ENCODE measurements at places on chromosomes 7 and 10.

DNA sequence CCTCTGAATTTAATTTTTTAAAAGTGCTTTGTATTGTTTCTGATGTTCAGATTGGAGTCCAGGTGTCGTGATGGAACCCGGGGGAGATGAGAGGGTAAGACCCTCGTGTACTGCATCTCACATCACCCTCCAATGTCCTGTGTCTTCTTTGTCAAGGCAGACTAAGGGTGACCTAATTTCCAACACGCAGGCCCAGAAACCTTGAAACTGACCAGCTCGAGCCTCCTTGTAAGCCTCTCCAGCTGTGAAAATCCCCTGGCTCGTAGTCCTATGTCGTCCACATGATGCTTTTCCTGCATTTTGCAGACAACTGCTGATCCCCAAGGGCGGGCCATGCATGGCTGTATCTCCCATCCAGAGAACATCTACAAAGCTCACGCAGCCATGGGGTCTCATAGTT, 220.2 kb downstream of the ARHGAP12 start:
- DNase-seq = no peak

DNA sequence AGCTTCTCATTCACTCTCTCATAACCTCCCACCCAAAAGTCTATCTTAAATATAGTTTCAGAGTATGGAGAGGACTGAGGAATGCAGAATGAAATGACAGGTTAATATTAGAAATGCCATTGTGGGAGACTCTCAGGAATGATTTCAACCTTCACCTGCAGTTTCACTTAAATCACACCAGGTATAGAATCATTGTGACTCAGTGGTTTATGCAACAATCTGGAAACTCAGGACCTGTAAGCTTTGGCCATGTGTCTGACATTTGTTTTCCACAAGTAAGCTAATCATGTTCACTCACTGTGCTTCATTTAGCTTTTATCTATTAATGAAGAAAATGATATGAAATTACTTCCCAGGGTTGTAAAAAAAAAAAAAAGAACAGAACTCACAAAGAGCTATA, 8.7 kb upstream of the PTPN12 start:
- DNase-seq = no peak

GRCh38 chr7:105776986-105777910, 99.2 kb downstream of the ATXN7L1 start:
- no peak for DNase-seq

GRCh38 chr10:43264965-43265798, 1.7 kb downstream of the RASGEF1A start:
- no peak for DNase-seq

GRCh38 chr7:104943502-104944343, 70.3 kb upstream of the KMT2E start:
- peak; percentile 90 for DNase-seq

- no peak for DNase-seq
Measured at GRCh38 chr7:142329062-142329790, 71.4 kb upstream of the PRSS58 start.

GRCh38 chr10:77285529-77286182, 352.0 kb downstream of the KCNMA1 start:
- DNase-seq = no peak

GRCh38 chr10:88794731-88795130, 7.8 kb upstream of the LIPM start:
- no peak for DNase-seq

GRCh38 chr10:126072622-126073021, 176.3 kb downstream of the FANK1 start:
- DNase-seq = no peak

DNA sequence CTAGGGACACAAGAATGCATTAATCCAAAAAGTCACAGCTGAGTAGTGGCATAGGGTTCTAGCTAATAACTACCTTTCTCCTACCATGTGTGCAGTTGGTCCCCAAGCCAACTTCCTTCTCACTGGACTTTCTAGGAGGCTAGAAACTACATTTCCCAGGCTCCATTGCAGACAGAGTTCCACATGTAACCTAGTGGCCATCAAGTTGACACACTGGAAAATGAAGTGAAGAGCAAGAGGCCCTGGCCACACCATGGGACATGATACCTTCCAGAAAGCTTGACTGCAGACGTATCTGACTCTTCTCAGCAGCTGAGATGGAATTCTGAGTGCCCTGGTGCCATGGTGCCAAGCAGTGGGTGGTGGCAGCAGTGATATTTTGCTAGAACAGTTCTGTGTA, 49.8 kb upstream of the TMEM273 start:
- DNase-seq = no peak

DNA sequence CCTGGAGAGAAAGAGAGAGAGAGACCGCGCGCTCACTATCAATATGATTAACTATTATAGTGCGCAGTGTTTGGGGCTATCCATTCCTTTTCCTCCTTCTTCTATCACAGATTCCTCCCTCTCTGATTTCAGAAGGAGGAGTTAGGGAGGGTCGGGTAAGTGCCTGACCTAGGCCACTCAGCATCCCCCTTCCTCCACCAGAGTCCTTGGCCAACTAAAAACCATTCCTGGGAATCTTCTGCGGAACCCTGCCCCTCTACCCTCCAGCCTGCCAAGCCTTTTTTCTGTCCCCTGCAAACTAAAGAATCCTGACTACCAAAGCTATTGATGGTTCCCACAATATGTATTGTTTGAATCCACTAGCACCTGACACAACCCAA, 256.2 kb upstream of the NFE2L3 start:
- no peak for DNase-seq

GRCh38 chr7:37439653-37440026, 9.0 kb downstream of the ELMO1 start:
- no peak for DNase-seq

DNA sequence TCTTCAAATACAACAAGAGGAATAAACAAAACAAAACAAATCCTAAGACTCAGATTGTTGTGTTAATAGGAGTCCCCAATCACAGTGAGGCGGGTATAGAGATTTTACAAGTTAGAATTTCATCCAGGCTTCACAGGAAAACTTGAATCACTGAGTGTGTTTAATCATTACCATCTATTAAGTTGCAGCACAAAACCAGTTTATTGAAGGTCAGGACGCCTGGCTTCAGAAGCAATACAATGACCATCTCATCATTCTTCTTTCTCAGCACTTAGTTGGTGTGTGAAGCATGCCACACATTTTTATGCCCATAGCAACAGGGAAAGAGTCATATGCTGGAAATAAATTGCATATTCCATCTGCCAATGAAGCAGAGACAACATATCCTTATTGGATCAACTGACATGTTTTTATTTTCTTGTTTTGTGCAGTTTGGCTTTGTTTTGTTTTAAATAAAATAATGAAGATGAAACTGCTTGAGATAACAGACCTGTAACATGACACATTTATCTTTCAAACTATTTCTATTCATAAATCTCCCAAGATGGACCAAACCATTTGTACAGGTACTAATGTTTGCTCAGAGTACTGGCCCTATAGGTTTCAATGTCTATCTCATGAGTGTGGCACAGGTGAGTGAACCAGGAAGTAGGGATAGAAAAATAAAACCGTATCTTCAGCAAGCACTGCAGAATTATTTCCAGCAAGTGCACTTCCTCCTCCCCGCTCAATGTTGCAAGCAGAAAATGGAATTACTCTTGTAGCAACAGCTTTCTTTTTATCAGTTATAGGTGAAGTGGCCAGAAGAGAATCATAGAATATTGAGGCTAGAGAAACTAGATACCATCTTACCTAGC, 40.4 kb downstream of the TAC1 start:
- no peak for DNase-seq

DNA sequence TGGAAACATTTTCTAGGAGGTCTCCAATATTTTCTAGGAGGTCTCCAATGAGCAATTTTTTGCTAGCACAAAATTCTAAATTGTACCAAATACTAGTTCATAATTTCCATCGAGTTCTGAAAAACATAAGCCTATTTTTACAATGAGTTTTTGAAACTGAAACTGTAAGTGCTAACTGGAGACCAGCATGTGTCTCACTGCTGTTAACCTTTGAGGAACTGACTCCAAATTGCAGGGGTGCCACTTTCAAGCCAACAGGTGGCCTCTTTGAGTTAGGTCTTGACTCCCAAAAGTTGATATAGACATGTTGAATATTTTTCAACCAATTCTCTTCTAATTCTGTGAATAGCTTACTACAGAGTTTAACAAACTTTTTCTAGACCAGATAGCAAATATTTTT, 58.8 kb downstream of the CAV1 start:
- no peak for DNase-seq

- DNase-seq = no peak
Measured at GRCh38 chr7:95139922-95140321, 184.4 kb downstream of the PON1 start.

- no peak for DNase-seq
Measured at GRCh38 chr10:98326621-98327027, 58.6 kb upstream of the LOXL4 start.

GRCh38 chr7:20417260-20417659, 86.6 kb downstream of the ITGB8 start:
- no peak for DNase-seq

- no peak for DNase-seq
Measured at GRCh38 chr7:74029089-74029785, 1.3 kb downstream of the ELN start.

- DNase-seq = no peak
Measured at GRCh38 chr7:28575241-28575643, 162.9 kb downstream of the CREB5 start.

DNA sequence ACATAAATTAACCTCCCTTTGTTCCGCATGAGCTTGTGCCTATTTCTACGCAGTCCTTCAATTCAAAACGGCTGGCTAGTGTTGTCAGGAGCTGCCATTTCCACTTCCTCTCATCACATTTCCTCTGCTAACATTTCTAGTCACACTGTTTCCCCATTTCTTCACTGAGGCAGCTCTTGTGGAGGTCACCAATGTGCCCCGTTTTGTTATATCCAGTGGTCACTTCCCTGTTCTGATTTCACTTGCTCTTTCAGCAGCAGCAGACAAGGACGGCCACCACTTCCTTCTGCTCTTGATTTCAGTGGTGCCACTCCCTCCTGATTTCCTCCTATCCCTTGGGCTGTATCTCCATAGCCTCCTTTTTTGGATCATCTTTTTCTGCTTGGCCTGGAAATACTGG, 64.8 kb upstream of the SEC61G start:
- no peak for DNase-seq

- DNase-seq = no peak
Measured at GRCh38 chr7:1255817-1256340, 23.2 kb downstream of the UNCX start.

DNA sequence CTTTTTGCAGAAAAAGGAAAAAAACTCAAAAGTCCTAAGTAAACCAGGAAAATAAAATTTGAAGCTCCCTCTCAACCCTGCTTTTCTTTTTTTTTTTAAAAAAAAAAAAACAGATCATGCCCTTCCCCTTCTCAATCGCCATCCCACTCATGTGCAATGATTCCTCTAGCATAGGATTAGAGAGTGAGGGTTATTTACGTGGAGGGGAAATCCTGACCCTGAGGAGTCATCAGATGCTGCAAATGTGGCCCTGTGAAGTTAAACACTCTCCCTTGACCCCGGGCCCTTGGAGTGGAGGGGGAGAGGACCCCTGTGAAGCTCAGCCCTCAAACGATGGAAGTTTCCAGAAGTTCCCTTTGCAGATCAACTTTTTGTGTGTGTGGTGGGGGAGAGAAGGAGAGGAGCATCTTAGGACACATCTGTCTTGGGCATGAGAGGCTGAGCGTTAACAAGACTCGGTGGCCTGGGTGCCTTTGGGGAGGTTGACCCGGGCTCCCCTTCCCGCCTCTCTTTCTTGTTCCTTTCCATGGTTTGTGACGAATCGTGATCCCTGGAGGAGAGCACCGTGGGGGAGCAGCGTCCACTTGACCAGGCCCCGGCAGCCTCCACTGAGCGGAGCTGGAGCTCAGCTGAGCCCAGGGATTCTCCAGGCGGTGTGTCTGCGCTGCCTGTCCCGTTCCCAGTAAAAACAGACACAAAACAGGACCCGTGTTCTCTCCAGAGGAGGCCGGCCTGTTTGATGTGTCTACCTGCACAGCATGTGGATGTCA, 1.5 kb upstream of the SHH start:
- DNase-seq = no peak
